Activated naive CD8-positive, alpha-beta T cell treated with anti-CD3 and anti-CD28 coated beads for 36 hours (primary cell): ENCODE measurements at places on chromosomes 2 and 18. TPM values are rescaled to one million over a fixed set of nuclear protein-coding genes. Genes with fewer than 3 reads are reported as not detected.

PCARE gene
- not detected for total RNA-seq

MALL gene
- 0.42 TPM for total RNA-seq

GRCh38 chr2:13193075-13193474 is 476.3 kb downstream of the TRIB2 start:
- DNase-seq, result no peak

- no peak for DNase-seq
Measured at GRCh38 chr2:15954761-15955160, 14.4 kb downstream of the MYCN start.

GRCh38 chr18:12318857-12319256 is 10.8 kb downstream of the TUBB6 start:
- DNase-seq, result no peak

ALPG gene
- total RNA-seq, result not detected

DNA sequence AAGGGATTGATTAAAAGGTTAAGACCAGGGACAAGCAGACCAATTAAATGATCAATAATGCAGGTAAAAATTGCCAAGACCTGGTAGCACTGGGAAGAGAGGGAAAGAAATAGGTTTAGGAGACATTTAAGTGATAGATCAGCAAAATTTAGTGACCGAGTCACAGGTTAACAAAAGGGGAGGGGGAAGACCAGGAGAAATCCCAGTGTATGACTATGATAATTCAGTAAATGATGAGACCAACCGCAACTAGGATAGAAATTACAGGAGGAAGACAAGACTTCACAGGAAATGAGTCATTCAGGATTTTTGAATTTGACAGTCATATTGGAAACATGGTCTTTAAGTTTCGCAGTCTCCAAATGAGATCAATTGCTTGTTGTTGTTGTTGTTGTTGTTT is 62.9 kb downstream of the COBLL1 start:
- DNase-seq, result no peak

NMUR1 gene
- total RNA-seq, result not detected

IL1R1 gene
- total RNA-seq, result 1.2 TPM

GRCh38 chr2:178414266-178415247 is 36.4 kb downstream of the PRKRA start:
- peak; percentile 85 for DNase-seq

GRCh38 chr2:39058101-39058500 is 62.8 kb downstream of the SOS1 start:
- DNase-seq, result no peak

USP40 gene
- 17.7 TPM for total RNA-seq

DNA sequence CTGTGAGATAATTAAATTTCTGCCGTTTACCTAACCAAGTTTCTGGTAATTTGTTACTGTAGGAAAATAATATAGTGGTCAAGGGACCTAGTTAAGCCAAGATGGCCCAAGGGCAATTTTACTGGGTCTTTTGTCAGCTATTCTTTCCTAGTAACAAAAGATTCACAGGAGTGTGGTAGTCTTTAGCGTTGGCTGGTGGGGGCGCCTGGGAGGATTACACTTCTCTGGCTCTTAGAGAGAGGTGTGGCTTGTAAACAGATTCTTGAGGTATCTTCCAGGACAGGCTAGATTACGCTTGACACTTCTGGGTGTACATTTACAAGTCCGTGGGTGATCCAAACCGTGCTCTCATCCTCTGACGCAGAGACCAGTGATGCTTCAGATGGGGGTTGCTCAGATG is 3.3 kb upstream of the ACOXL start:
- DNase-seq, result no peak

DNA sequence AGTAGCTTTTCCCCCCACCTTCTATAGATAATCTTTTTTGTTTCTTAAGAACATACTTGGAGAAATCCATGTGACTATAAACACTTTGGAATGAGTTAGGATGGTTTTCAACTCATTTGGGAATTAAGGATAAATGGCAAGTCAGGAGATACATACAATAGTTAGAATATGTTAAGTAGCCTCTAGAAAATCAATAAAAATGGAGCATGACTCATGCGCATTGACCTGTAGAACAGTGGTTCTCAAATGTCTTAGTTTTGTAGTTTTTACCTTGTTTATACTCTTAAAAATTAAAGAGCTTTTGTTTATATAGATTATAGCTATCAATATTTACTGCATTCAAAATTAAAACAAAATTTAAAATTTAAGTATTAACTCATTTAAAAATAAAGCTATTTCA is 24.7 kb downstream of the NUP35 start:
- no peak for DNase-seq

DNA sequence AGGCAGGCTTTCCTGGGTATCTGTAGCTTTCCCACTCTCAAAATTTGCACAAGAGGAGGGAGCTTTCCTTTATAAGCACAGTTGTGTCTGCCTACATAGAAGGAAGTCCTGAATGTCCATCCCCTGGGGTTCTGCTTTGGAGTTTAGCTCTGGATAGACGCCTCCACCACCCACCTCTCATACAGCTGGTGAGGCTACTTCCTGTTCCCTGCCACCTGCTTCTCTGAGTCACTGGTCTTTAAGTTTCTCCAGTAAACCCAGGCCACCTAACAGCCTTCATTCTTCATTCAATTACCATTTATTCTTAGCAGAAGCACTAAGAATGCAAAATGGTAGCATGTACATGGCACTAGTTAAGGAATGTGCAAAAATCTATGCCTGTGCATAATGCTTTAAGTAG is 407.8 kb downstream of the CDH2 start:
- DNase-seq, result no peak

DNA sequence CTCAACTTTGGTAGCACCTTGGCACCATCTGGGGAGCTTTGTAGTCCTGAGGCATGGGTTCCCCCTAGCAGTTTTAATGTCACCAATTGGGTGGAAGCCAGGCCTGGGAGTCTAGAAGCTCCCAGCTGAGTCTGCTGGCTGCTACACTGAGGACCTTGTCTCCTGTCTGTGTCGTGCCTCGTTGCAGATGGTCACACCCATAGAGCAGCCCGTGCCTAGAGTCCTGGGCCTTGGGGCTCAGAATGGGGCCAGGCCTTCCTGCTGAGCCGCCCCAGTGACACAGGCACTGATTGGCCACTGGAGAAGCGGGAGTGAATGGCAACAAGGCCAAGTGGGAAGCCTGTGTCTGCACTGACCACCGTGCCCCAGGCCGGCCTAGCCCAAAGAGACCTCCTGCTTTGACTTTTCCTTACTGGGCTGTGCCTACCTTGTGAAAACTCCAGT is 113.2 kb downstream of the SH3RF3 start:
- DNase-seq, result no peak

GRCh38 chr2:138298900-138299299 is 202.7 kb upstream of the SPOPL start:
- no peak for DNase-seq

- DNase-seq, result no peak
Measured at GRCh38 chr2:163778045-163778781, 42.4 kb upstream of the FIGN start.
